ENCODE measurements at places on chromosomes 1 and 21.

GRCh38 chr1:221923929-221924598 is 182.2 kb upstream of the DUSP10 start:
- DNase-seq, result no peak

GRCh38 chr1:160971618-160972056 is 17.0 kb upstream of the ITLN2 start:
- DNase-seq, result no peak

GRCh38 chr1:94646786-94647555 is 105.4 kb upstream of the F3 start:
- no peak for DNase-seq

GRCh38 chr21:38861989-38862683 is 56.4 kb downstream of the ETS2 start:
- no peak for DNase-seq

- no peak for DNase-seq
Observed at GRCh38 chr1:184791550-184791900, 36.9 kb upstream of the EDEM3 start.

DNA sequence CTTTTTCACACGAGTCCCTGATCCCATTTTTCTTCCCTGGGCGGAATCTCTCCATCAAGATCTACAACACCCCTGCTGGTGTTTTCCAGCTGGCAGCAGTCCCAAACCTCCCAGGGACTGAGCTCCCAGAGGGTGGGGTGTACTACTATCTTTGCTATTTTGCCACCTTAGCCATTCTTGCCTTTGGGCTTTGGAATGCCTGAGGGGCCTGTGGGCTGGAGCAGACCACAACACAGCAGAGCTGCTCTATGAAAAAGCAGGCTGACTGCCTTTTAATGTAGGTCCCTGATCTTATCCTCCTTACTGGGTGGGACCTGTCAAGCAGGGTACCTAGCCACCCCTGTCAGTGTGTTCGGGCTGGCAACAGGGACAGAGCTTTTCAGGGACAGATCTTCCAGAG is 91.9 kb downstream of the KCNT2 start:
- DNase-seq, result no peak

- no peak for DNase-seq
Observed at GRCh38 chr1:17912491-17912890, 157.4 kb downstream of the ACTL8 start.

DNA sequence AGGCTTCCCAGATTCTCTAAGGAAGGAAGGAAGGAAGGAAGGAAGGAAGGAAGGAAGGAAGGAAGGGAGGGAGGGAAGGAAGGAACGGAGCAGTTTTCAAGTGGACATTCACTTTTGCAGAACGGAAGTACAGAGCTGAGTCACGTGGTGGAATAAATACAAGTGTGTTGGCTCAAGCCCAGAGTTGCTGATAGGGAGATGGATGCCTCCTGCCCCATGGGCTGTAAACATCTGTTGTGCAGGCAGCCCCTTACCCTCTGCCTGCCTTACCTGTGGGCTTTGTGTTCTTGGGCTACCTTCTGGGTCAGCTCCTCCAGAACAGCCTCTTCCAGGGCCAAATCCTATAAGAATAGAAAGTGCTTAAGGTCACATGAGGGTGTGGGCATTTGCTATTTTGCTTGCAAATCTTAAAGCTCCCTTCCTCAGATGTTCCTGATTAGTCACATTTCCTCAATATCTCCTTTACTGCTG is 121.7 kb downstream of the SMYD2 start:
- peak; percentile 17 for DNase-seq

- no peak for DNase-seq
Observed at GRCh38 chr1:102852613-102853012, 255.7 kb downstream of the COL11A1 start.

DNA sequence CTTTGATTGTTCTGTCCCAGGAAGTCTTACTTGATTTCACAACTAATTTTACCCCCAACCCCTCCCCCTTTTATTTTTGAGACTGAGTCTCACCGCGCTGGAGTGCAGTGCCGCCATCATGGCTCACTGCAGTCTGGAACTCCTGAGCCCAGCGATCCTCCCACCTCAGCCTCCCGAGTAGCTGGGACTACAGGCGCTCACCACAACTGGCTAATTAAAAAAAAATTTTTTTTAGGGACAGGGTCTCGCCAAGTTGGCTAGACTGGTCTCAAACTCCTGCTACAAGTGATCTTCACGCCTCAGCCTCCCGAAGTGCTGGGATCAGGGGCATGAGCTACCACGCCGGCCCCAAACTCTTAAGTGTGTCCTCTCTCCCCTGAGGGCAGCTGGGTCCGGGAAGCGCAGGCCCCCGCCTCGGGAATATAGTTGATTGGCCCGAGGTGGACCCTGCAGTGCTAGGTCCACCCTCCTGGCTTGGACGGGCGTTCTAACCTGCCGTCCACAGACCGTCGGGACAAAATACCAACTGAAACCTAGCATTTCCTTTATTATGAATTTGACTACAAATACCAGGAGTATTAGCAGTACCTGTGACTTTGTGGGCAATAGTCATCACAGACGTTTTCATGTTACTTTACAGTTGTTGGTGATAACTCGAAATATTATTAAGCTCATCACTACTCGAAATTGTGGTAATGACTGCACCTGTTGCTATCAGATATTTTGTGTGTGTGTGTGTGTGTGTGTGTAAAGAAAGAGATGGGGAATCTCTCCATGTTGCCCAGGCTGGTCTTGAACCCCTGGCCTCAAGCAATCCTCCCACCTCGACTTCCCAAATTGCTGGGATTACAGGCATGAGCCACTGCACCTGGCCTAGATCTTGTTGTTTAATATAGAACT is 642 bp upstream of the PARP1 start:
- DNase-seq, result no peak

GRCh38 chr1:226085675-226086285 is 23.3 kb downstream of the H3-3A start:
- no peak for DNase-seq

GRCh38 chr1:116161390-116161789 is 50.2 kb downstream of the MAB21L3 start:
- no peak for DNase-seq

DNA sequence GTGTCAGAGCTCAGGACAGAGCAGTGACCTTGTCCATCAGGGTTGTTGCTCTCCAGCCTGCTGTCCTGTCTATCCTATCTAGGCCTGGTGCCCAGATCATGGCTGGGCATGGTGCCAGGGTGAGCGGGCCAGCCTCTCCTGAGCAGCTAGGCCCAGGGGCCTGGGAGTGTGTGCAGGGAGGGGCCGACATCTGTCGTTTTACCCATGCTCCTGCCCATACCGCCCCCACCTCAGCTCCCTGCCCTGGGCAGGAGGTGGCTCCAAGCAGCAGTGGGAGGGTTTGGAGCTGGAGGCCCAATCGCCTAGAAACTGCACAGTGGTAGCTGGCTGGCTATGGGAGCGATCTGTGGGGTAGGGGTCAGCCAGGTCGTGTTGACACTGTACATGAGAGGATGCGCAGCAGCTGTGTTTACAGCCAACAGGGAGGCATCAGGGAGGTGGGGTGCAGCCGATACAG is 6.5 kb downstream of the INSRR start:
- no peak for DNase-seq

DNA sequence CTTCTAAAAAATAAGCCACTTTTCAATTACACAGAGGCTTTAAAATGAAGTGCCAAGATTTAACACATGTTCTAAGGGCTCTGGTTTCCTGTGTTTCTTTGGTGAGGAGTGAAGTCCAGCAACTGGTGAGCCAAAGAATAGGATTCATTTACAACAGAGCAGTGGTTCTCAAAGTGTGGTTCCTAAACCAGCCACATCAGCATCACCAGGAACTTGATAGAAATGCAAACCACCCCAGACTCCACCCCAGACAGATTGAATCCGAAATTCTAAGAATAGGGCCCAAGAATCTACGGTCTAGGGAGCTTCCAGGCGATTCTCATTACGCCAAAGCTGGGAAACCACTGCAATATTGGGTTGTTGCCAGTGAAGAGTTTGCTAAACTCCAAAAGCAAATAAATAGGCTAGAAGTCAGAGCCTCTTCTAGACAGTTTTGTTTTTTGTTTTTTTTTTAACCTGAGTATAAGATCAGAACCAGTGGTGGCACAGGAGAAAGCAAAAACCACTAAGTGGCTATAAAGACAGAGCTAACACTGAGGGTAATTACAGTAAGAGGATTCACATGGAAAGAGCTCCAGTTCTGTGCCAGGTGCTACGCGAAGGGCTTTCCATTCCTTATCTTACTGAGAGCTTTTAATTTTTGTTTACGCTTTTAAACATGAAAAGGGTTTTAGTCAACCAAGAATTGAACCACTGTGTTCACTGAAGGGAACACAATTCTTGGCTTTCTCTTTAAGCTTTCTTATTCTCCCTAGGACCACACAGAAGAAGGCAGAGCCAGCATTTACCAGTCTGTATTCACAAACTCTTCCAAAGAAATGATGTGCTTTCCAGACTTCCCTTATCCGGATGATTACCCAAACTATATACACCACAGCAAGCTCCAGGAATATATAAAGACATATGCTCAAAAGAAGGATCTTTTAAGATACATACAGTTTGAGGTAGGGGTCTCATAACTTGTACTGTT is 42.4 kb upstream of the FMO2 start:
- DNase-seq, result no peak

- DNase-seq, result no peak
Observed at GRCh38 chr1:180902541-180902940, 10.2 kb upstream of the KIAA1614 start.

DNA sequence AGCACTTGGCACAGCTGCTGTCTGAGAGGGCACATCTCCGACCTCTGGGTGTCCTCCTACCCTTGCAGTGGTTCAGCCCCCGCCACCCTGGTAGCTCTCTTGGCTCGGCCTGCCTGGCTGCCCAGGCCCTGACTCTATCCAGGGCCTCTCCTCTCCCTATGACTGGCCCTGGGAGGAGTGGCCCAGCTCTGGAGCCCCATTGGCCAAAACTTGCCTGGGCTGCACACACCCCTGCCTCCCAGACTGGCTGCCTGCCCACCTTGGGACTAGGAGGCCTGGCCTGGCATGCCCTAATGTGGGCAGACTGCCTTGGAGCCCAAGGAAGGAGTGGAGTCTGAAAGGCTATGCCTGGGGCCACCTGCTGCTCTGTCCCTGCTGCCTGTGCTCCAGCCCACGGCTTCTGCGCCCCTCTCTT is 33.6 kb downstream of the ACOT11 start:
- DNase-seq, result peak; percentile 18

DNA sequence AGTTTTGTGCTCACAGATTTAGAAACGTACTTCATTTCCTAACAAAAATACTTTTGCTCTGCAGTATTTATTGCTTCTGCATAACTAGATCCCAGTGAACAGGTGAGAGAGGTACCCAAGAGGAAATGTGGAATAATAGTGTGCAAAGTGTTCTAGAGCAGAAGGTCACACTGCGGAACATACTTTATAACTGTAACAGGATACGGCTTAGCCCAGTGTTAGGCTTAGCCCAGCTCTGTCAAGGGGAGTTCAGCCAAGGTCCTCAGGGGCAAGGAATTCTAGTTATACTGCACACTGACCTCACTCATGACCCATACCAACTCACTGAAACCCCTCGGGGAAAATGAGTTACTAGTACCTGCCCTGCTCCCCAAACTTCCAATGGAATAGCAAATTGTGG is 55.3 kb downstream of the PTPN14 start:
- no peak for DNase-seq

DNA sequence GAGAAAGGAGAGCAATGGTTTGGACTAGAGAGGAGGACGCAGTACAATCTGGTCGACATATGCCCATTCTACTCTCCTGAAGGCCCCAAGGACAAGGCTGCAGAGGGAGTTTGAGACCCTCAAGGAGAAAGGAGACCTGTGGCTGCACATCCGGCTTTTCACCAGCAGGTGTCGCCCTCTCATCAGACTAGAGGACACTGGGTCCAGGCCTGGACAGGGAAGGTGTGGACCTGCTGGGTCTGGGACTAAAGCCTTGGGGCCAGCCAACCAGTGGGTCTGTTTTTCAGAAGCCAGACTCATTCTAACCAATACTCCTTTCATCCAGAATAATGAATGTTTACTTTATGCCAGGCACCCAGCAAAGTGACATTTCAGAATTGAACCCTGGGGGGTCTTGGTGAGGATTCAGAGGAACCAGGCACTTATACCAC is 5.0 kb downstream of the SRARP start:
- peak; percentile 74 for DNase-seq

DNA sequence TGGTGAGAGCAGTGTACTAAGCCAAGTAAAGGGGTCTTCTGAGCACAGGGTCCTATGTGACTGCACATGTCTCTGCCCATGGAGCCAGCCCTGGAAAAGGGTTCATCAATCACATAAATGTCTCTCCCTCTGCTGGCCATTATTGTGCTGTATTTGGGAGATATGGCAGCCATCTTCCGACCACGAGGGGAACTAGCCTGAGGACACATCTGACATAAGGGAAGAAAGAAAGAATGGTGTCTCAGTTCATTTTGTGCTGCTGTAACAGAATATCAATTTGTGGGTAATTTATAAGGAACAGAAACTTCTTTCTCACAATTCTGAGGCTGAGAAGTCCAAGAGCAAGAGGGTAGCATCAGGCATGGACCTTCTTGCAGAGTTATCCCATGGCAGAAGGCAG is 55.1 kb upstream of the GJA5 start:
- no peak for DNase-seq

DNA sequence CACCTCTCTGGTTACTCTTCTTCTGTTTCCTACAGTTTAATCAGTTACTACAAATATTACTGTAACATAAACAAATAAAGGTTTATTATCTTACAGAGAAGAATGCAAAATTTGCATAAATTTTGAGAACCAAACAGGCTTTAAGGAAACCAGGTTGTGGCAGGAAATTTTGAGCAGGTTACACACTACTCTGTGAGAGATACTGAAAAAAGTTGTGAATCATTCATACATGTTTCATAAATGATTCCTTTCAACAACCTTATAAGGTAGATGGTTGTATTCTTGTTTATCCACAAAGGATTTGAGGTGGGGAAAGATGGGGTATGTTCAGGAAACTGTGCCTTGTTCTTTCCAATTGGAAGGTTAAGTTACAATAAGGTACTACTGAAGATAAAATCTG is 58.6 kb downstream of the MAST2 start:
- no peak for DNase-seq

GRCh38 chr1:54191525-54191924 is 8.3 kb downstream of the CYB5RL start:
- no peak for DNase-seq

DNA sequence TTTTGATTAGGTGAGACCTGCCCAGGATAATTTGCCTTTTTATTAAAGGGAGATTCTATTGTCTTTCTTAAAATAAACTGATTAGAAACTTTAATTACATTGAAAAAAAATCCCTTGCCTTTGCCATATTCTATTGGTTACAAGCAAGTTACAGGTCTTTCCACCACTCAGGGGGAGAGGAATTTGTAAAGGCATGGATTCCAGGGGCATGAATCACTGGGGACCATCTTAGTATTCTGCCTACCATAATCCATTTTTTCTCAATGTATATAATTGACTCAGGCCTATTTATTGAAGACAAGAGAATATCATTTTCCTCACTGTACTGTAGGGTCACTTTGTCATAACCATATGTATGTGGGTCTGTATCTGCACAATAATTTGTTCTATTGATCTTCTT is 124.3 kb upstream of the PDE4B start:
- DNase-seq, result no peak

- no peak for DNase-seq
Observed at GRCh38 chr1:34303218-34303617, 126.5 kb downstream of the C1orf94 start.

GRCh38 chr1:248812736-248813425 is 12.8 kb downstream of the SH3BP5L start:
- DNase-seq, result no peak

Measured in A549 (cell line).